ENCODE measurements at places on chromosomes 7 and 10.

- H3K4me1 ChIP-seq: peaks cover 92% of the 10 kb centered on the region
- no peak for DNase-seq
- H3K27me3 ChIP-seq: no peaks in the 10 kb centered on the region
- no peaks in the 10 kb centered on the region for H3K36me3 ChIP-seq
These were observed 61.8 kb downstream of the ADD3 start for GRCh38 chr10:110069502-110069982.

DNA sequence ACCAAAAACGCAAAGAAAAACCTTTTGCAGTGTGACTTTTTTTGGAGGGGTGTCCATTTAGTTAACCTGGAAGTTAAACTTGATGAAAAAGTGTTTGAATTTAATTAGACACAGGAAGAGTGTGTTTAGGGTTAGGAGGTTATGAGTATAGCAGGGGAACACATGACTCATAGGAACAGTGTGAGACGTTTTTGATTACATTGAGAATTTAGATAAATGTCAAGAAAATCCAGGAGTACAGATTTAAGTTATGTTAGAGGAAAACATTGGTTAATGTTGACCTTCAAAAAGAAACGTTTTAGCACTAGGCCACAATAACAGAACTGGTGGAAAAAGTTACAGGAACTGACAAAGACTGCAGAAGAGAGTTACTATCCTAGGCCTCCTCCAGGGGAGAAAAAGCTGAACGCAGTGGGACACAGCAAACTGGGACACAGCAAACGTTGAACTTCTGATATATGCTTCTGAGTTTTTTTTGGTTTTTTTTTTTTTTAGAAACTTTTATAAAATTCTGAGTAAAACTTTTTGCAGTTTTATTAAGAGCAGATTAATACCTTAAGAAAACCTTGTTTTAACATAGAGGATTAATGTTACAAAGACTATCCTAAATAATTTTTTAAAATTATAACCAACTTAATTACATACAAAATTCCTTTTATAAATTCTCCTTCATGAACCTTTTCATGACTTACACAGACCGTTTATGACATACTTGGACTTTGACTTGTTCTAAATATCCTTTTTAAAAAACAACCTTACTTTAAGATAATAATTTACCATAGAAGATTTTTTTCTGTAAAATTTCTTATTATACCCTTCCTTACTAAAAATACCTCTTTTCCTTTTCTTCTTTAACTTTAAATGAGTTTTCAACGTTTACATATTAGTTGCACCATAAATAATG lies 22.2 kb downstream of the LANCL2 start:
- peaks cover 61% of the 10 kb centered on the region for H3K36me3 ChIP-seq
- no peak overlapping the region for H3K4me3 ChIP-seq
- H3K27me3 ChIP-seq: no peaks in the 10 kb centered on the region
- peaks cover 20% of the 10 kb centered on the region for H3K4me1 ChIP-seq
- DNase-seq: no peak

- no peak overlapping the region for H3K4me3 ChIP-seq
- no peak overlapping the region for H3K27ac ChIP-seq
- peaks cover 2% of the 10 kb centered on the region for H3K4me1 ChIP-seq
- H3K36me3 ChIP-seq: no peaks in the 10 kb centered on the region
These were observed 266.7 kb upstream of the KLF6 start for GRCh38 chr10:4051641-4052151.

DNA sequence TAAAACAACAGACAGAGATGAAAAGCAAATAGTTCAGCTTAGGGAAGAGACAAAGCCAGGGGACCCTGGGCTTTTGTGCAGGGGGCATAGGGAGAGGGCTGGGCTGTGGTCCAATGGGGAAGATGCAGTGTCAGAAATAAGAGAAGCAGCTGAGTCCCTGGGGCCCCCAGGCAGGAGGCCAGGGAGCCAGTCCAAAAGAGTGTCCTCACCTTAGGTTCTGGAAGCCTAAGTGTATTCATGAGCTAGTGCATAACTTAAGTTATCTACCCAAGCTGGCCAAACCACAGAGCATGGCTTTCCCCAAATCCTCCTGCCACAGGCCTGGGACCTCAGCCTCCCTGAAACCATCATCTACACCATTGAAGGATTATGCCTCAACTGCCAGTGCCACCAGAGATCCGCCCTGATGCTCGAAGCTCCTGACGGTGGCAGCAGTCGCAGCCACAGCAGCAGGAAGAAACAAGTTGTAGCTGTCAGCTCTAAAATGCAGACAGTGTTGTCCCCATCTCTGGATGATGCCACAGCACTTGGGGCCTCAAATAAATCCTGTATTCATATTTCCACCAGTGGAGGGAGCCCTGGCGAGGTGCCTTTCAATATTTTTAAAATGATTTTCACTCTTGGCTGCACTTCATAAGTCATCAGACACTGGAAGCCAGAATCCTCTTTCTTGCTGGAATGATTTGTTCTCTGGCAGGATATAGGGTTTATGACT lies 574.6 kb downstream of the GRID1 start:
- no peak overlapping the region for H3K4me3 ChIP-seq
- H3K4me1 ChIP-seq: no peaks in the 10 kb centered on the region
- no peak for DNase-seq

DNA sequence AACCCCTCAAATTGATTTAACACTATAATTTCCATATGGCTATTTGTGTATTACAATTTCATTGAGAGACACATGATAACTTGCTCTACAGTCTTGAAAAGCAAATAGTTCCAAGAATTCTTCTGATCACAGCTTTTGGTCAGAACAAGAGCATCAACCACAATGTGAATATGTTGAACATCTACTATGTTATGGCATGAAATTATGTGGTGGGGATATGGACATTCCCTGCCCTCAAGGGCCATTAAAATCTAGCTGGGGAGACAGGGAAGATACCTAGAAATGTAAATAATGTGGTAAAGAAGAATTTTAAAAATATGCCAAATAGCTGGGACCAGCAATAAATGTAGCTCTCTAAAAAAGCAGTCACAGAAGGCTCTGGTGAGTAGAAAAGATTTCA lies 262.2 kb downstream of the FZD1 start:
- DNase-seq: no peak
- no peaks in the 10 kb centered on the region for H3K36me3 ChIP-seq
- H3K4me1 ChIP-seq: no peaks in the 10 kb centered on the region
- H3K4me3 ChIP-seq: no peak overlapping the region
- no peak overlapping the region for H3K27ac ChIP-seq

DNA sequence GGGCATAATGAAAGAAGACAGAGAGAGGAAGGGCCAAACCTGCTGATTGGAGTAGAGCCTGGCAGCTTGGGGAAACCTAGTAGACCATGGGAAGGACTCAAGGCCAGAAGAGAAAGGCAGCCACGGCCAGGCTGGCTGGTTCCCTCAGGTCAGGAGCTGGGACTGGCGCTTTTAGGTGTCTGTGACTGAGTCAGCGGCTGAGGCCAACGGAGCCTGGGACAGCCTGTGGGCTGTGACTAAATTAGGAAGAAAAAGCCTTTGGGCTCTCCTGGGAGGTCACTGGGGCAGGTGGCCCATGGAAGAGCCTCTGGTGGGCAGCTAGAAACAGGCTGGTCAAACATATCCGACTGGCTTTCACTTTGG lies 108.9 kb upstream of the PDCD4 start:
- DNase-seq: no peak
- no peaks in the 10 kb centered on the region for H3K27me3 ChIP-seq
- no peak overlapping the region for H3K27ac ChIP-seq
- peaks cover 11% of the 10 kb centered on the region for H3K4me1 ChIP-seq

DNA sequence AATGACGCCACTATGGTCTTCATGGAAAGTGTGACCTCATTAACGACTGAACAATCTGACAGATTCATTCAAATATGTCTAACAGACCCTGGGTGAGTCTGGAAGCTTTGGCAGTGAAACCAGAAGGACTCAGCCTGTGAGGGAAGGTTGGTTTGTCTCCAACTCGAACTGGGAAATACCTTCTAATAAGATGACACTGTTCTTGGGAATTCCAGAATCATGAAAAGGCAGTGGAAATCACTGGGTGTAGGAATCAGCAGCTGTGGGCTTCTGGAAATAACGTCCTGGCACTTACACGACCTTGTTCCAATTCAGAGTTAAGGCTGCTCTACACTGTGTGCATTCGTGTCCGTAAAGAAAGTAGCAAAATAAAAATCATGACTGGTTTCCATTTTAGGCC lies 75.1 kb downstream of the DGKI start:
- H3K36me3 ChIP-seq: no peaks in the 10 kb centered on the region
- peaks cover 5% of the 10 kb centered on the region for H3K27me3 ChIP-seq
- no peak overlapping the region for H3K27ac ChIP-seq
- H3K4me1 ChIP-seq: peaks cover 3% of the 10 kb centered on the region
- DNase-seq: no peak
- H3K4me3 ChIP-seq: no peak overlapping the region

DNA sequence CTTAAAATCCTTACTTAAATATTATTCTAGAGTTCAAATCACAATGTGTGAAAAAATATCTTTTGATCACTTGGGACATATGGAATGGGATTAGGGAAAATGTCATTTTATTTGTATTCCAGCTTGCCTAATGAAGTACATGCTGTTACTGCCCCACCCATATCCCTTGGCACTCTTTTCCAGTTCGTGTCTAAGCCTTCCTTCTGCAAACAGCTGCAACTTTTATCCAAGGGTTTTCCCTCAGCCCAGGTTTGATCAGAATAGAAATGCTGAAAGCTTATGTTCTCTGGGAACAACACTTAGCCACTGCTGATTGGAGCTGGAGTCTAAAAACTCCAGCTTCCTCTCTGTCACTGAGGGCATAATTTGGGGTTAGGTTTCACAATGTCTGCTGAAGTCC lies 214.1 kb upstream of the FAM3C start:
- H3K4me3 ChIP-seq: no peak overlapping the region
- DNase-seq: no peak
- H3K27me3 ChIP-seq: peaks cover 6% of the 10 kb centered on the region
- no peaks in the 10 kb centered on the region for H3K36me3 ChIP-seq
- no peak overlapping the region for H3K27ac ChIP-seq

- no peak overlapping the region for H3K4me3 ChIP-seq
- H3K36me3 ChIP-seq: no peaks in the 10 kb centered on the region
- no peak overlapping the region for H3K27ac ChIP-seq
- DNase-seq: no peak
These were observed 14.8 kb downstream of the COL13A1 start for GRCh38 chr10:69816521-69816920.

- no peak for DNase-seq
- H3K4me3 ChIP-seq: no peak overlapping the region
- H3K27me3 ChIP-seq: peaks cover 10% of the 10 kb centered on the region
- H3K27ac ChIP-seq: no peak overlapping the region
- peaks cover 2% of the 10 kb centered on the region for H3K4me1 ChIP-seq
These were observed 90.0 kb upstream of the STK17A start for GRCh38 chr7:43492896-43493295.

DNA sequence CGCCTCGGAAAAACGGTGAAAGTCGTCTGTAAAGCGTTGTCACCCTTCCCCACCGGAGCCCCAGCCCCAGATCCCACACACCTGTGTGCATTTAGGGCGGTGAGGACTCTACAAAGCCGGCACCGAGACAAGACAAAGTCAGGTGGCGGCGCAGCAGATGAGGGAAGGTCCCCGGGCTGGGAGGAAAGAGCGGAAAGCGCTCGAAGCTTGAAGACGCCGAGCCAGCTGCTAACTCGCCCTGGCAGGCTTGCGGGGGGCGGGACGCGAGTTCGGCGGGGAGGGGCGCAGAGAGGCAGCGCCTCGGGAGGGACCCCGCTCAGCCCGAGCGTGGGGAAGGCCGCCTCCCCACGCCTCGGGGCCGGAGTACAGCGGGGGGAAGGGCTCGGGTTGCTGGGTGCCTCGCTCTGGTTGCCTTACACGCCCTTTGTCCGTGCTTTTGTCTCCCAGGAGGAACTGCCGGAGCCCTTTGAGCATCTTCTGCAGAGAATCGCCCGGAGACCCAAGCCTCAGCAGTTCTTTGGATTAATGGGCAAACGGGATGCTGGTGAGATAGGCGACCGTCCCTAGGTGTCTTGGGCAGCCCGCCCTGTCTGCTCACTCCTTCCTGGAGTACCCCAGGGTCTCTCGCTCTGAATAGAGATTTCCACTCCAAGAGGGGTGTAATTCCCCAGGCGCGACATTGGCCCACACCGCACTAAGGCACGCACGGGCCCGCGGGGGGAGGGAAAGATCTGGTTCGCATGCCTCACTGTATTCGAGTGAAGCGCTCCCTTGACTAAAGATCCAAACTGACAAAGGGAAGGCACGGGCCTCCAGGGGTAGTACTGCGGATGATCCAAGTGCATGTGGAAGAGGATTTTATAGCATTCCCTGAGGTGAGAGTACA lies 1.6 kb downstream of the TAC1 start:
- peaks cover 67% of the 10 kb centered on the region for H3K27me3 ChIP-seq
- H3K4me3 ChIP-seq: peak overlapping the region; percentile 10
- peak; percentile 30 for DNase-seq
- H3K27ac ChIP-seq: no peak overlapping the region

- H3K27me3 ChIP-seq: peaks cover 33% of the 10 kb centered on the region
- peaks cover 6% of the 10 kb centered on the region for H3K4me1 ChIP-seq
- H3K27ac ChIP-seq: no peak overlapping the region
- H3K4me3 ChIP-seq: no peak overlapping the region
These were observed 113.9 kb downstream of the ARHGAP22 start for GRCh38 chr10:48490946-48491345.

DNA sequence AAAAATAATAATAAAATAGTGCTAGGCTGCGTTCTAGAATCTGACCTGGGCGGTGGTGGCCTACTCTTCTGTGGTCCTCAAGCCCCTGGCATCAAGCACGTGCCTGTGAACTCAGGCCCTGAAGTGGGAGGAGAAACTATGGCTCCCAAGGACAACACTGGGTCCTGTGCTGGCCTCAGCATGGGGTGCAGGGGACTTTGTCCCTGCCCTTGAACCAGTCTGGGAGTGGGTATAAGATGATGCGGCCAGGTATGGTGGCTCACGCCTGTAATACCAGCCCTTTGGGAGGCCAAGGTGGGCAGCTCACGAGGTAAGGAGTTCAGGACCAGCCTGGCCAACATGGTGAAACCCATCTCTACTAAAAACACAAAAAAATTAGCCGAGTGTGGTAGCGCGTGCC lies 5.5 kb downstream of the ZP3 start:
- H3K27ac ChIP-seq: no peak overlapping the region
- H3K4me3 ChIP-seq: no peak overlapping the region
- H3K4me1 ChIP-seq: peaks cover 4% of the 10 kb centered on the region
- peaks cover 3% of the 10 kb centered on the region for H3K36me3 ChIP-seq
- H3K27me3 ChIP-seq: no peaks in the 10 kb centered on the region

DNA sequence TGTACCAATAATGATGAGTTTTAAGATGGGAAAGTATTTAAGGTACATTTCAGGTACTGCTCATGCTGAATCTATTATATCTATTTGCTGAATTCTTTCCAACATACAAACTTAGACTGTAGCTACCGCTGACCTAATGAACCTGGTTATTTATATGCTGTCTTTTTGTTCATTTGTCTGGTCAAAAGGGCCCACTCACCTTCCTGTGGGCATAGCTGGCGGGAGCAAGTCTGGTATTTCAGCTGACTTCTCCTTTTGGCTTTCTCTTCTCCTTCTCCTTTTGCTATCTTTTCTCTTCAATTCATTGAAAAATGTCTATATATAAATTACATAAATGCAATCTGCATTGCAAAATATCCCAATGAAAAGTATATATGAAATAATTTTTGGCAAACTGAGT lies 9.5 kb downstream of the PLXDC2 start:
- no peaks in the 10 kb centered on the region for H3K4me1 ChIP-seq
- H3K27me3 ChIP-seq: no peaks in the 10 kb centered on the region
- H3K36me3 ChIP-seq: no peaks in the 10 kb centered on the region
- H3K27ac ChIP-seq: no peak overlapping the region
- H3K4me3 ChIP-seq: no peak overlapping the region

GRCh38 chr10:3902809-3903410 lies 117.9 kb upstream of the KLF6 start:
- no peaks in the 10 kb centered on the region for H3K36me3 ChIP-seq
- no peaks in the 10 kb centered on the region for H3K27me3 ChIP-seq
- H3K4me1 ChIP-seq: peaks cover 28% of the 10 kb centered on the region
- no peak overlapping the region for H3K4me3 ChIP-seq
- H3K27ac ChIP-seq: peak overlapping the region; percentile 72
- DNase-seq: no peak
